ENCODE measurements at places on chromosomes 1 and 21.

DNA sequence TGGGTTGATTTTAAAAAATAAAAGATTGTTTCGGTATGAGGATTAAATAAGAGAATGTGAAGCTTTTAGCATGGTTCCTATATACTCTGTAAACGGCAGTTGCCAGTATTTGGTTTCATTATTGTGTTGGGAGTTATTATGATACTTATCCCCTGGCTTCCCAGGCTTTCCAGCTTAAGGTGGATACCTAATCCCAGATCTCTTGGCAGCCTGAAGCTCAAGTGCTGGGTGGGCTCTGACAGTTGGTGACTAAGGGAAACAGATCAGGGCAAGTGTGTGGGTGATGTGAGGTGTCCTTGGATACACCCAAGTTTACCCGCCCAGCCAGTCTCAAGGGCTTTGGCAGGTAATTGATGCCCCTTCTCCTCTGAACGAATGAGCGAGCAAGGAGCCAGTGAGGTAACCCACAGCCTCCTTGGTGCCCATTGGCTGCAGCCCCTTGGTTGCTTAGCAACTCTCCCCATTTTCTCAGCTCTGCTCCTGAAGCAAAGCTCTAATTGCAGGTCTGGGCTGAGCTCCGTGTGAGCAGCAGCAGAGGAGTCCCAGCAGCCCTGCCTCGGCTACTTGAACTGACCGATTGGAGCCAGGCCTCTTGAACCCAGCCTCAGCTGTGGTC is 6.1 kb downstream of the IPO13 start:
- no peak for DNase-seq

DNA sequence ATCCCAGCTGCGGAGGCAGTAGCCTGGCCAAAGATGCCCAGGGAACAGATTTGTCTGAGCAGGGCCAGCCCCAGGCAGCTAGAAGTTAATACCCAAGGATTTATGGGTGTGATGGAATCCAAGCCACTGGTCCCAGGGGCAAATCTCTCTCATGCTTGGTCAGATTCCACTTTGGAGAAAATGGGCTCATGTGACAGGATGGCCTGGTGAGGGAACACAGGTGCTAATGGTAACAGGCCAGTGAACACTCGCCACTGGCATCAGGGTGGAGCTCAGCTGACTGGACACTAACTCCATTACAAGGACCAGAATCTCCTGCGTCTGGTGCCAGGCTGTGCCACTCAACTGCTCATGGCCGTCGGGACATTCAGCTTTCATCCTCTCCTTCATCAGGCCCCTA is 12.0 kb downstream of the MDM4 start:
- no peak for DNase-seq

GRCh38 chr1:14552246-14552965 is 46.1 kb upstream of the KAZN start:
- DNase-seq, result no peak

- DNase-seq, result peak; percentile 42
These were observed 847 bp downstream of the PSMD4 start for GRCh38 chr1:151255381-151255780.

- no peak for DNase-seq
These were observed 14.2 kb upstream of the RUNX3 start for GRCh38 chr1:24944318-24944717.

- peak; percentile 17 for DNase-seq
These were observed 8.8 kb upstream of the CAMSAP2 start for GRCh38 chr1:200729863-200730262.

GRCh38 chr21:45590246-45590725 is 48.0 kb upstream of the SLC19A1 start:
- DNase-seq, result peak; percentile 69

DNA sequence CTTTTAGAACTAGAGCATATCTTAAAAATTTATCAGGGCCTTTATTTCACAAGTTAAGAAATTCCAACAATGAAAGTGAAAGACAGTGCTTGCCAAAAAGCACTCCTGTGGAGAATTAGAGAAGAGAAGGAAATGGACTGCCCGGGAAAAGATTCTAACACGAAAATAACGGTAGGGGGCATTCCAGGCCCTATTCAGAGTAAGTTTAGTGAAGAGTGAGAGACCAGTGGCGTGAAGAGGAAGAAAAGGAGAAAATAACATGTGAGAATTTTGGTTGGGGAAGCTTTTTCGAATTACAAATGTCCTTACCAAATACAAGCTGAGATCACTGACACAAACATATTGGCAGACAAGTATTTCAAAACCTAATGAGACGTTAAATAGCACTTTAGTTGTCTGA is 38.4 kb upstream of the RBM34 start:
- peak; percentile 88 for DNase-seq

DNA sequence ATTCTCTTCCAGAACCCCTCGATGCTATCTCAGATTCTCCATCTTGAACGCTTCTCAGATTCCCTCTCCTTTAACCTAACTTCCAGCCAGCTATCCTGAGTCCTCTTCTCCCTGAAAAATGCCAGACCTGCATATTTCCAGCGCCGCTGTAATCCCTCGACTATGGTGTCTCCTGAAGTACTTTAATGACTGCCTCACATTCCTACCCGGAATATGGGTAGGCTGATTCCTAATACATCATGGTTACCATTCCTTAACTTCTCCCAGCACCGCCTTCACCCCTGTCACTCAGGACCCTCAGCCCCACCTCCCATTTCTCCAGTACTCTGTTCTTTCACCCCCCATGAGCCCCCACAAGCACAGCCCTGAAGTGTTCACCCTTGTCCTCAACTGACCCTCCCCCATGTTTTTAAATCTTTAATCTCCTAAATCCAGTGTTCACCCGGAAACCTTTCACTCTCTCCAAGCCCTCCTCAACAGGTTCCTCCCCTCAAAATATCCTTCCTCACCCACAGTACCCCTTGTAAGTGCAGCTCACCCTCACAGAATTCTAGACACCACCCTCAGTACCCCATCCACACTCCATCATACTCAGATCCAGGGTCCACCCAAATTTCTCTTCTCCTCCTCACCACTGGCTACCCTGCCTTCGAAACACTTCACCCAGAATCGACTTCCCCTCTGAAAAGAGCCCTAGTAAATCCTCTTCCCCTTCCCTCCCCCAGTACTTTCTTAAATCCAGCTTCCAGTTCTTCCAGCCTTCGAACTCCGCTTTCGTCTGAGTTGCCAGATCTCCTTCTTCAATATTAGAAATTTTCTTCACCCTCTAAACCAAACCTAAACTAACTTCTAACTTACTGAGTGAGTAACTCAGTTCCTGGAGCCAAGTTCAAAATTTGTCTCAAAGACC is 922 bp downstream of the CPT2 start:
- DNase-seq, result peak; percentile 26

- DNase-seq, result no peak
These were observed 6.5 kb downstream of the WNT3A start for GRCh38 chr1:228013131-228013934.

GRCh38 chr1:44964396-44964795 is 22.0 kb downstream of the EIF2B3 start:
- DNase-seq, result no peak

GRCh38 chr1:67299296-67299695 is 8.4 kb upstream of the IL12RB2 start:
- DNase-seq, result no peak

DNA sequence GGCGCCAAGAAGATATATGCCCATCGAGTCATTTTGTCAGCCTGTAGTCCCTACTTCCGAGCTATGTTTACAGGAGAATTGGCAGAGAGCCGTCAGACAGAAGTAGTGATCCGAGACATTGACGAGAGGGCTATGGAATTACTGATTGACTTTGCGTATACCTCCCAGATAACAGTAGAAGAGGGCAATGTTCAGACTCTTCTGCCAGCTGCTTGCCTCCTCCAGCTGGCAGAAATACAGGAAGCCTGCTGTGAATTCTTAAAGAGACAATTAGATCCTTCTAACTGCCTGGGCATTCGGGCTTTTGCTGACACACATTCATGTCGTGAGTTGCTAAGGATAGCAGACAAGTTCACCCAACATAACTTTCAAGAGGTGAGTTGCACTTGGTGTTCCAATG is 19.1 kb downstream of the KLHL20 start:
- DNase-seq, result no peak

GRCh38 chr1:175313672-175314225 is 121.2 kb upstream of the KIAA0040 start:
- DNase-seq, result no peak

- no peak for DNase-seq
These were observed 54.9 kb downstream of the ACOT7 start for GRCh38 chr1:6338695-6339094.

- peak; percentile 75 for DNase-seq
These were observed 25.6 kb downstream of the S100A10 start for GRCh38 chr1:151968058-151968457.

GRCh38 chr1:40868051-40868723 is 6.0 kb upstream of the CITED4 start:
- peak; percentile 93 for DNase-seq

- DNase-seq, result no peak
These were observed 7.0 kb upstream of the RWDD3 start for GRCh38 chr1:95226781-95227660.

DNA sequence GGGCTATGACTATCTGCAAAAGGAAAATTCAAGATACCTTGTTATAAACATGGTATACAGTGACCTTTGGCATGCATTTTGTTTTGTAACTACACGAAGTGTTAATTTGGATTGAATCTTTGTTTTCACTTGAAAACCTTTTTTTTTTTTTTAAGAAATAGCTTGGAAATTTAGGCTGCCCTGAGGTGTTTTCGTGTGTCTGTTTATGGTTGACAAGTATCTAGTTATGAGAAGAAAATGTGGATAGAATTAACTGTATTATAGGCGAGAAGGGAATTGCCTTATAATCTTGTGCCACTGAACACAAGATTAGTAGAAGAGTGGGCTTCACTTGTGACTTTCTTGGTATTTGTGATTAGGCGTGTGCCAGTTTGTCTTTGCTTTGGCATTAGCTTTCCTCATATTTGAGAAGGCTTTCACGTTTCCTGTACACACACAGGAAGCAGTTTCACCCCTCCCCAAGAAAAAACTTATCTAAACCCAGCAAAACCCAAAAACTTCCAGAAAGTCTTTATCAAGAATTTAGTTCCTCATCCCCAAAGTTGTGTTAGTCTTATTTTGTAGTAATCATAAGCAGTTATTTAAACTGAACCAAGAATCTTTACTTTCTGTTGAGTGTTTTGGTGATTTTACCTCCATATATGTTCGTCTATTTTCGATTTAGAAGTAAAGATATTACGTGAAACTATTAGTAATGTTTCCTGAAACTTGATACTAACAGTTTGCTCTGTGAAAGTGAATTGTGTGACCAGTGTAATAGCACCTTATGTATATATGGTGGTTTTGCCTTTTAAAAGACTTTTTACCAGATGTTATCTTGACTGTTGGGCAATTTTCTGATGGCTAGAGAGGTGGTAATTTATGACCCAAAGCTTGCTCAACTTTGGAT is 3.8 kb downstream of the DYRK1A start:
- peak; percentile 78 for DNase-seq

DNA sequence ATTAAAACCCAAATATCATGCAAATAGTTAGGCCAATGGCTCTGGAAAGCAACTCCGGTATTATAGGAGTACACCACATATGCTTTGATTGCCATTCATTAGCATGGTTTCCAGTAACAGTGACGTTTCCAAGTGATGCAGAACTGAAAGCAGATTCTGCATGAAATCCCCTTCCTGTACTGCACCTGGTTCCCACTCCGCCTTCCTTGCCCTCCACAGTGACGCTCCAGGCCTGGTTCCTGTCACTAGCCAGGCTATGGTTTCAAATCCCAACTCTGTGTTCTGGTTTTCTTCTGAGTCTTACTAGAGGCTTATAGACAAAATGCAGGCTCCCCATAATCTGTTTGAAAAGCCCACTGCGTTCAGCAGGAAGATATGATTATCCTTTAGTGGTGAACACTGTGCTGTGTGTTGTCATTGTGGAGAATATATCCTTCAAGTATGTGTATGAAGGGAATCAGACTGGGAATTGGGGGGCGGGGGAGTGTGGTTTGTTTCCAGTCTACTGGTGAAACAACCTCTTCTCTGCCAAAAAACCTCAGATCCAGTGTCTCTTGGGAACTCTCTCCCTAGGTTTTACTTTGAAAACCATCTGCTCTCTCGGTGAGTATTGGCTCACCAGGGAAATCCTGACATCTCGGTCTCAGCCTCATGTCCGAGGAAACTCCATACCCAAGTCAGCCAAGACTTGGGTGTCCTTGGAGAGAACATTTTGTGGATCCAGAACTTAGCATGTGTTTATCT is 78.7 kb downstream of the TYW3 start:
- no peak for DNase-seq

- peak; percentile 66 for DNase-seq
These were observed 321.9 kb downstream of the SETD4 start for GRCh38 chr21:35738347-35738961.

GRCh38 chr1:3114846-3115245 is 45.8 kb downstream of the PRDM16 start:
- DNase-seq, result no peak

DNA sequence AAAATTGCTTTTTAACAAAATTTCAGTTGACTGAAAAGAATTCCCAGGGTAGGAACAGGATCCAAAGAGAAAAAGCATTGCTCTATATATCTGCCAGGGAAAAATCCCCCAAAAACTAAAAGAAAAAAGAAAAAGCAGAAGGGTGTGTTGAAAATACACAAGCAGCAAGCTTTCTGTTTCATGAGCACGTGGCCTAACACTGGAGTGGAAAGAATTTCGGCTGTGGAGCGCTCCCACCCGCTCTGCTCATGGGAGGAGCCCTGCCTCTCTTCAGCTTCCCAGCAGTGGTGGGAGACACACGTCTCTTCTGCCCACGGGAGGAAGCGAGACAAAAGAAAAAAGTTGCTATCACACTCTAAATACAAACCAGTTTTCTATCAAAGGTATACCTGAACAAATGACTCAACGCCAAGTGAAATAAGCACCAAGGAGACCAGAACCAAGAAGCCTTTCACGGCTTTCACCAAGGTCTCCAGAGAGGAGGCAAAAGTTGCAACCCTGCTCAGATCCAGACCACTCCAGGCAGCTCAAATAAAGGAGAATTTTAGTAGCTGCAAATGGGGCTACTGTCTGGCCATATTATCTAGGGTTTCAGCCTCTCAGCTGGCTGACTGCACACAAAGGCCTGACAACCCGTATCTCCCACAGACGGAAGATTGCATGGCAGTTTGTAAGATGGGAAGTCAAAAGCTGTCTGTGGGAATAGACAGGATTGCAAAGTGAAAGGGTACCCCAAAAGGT is 29.5 kb upstream of the ZNF496 start:
- peak; percentile 65 for DNase-seq

DNA sequence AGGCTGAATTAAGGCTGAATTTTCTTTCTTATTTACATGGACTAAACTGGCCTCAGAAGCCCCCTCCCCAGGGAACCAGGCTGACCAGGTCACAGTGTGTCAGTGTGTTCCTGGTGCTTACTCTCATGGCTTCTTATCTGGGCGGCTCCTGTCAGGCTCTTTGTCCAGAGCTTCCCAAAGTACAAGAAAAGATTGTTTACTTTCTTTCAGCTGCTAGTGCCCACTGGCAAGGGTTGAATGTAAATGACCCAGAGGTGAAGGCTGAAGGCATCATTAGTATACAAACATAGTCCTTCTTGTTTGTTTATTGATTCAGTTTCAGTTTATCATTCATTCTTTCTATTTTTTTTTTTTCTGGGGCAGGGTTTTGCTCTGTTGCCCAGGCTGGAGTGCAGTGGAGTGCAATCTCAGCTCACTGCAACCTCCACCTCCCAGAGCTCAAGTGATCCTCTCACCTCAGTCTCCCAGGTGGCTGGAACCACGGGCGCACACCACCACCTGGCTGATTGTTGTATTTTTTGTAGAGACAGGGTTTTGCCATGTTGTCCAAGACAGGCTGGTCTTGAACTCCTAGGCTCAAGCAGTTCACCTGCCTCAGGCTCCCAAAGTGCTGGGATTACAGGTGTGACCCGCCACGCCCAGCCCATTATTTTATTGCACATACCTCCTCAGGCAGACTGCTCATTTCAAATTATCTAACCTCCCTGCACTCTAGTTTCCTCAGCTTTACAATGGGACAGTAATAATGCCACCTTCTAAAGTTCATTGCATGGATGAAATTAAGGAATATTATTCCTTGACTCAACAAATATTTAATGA is 9.8 kb upstream of the KDM4A start:
- DNase-seq, result no peak

Data from choroid plexus epithelial cell (primary cell).